GM12864 (cell line): ENCODE measurements at places on chromosomes 11 and 22.

GRCh38 chr22:31286360-31287255 is 5.7 kb downstream of the PIK3IP1 start:
- no peak for DNase-seq

- no peak for DNase-seq
Observed at GRCh38 chr11:129935723-129936122, 40.3 kb upstream of the NFRKB start.

- DNase-seq = no peak
Observed at GRCh38 chr11:32566517-32566916, 17.1 kb upstream of the EIF3M start.

DNA sequence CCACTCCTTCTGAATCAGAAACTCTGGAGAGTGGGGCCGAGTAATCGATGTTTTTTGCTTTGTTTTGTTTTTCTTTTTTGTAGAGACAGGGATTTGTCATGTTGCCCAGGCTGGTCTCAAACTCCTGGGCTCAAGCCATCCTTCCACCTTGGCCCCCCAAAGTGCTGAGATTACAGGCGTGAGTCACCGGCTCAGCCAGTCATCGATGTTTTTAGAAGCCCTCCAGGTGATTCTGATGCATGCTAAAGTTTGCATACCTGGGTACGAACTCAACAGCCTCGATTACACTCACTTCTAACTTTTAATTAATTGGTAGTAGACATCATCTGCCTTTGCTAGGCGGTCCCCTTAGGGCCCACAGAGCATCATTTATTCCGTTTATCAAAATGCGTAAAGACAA is 50.3 kb downstream of the C11orf71 start:
- DNase-seq = no peak

DNA sequence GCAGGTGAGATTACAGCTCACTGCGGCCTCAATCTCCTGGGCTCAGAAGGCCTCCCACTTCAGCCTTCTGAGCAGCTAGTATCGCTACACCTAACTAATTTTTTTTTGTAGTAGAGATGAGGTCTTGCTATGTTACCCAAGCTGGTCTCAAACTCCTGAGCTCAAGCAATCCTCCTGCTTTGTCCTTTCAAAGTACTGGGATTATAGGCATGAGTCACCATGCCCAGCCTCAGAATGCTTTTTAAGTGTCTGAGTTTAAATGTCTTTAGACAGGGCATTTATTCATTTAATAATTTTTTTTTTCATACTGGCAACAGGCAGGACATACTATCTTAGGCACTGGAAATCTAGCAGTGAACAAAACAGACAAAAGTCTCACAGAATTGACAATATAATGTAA is 27.7 kb downstream of the LRP4 start:
- DNase-seq = no peak

- no peak for DNase-seq
Observed at GRCh38 chr11:82733444-82734119, at the start of gene FAM181B. TSS of gene FAM181B (minus strand) at chr11:82733864. CDS start at chr11:82733729, 135 bp downstream.

DNA sequence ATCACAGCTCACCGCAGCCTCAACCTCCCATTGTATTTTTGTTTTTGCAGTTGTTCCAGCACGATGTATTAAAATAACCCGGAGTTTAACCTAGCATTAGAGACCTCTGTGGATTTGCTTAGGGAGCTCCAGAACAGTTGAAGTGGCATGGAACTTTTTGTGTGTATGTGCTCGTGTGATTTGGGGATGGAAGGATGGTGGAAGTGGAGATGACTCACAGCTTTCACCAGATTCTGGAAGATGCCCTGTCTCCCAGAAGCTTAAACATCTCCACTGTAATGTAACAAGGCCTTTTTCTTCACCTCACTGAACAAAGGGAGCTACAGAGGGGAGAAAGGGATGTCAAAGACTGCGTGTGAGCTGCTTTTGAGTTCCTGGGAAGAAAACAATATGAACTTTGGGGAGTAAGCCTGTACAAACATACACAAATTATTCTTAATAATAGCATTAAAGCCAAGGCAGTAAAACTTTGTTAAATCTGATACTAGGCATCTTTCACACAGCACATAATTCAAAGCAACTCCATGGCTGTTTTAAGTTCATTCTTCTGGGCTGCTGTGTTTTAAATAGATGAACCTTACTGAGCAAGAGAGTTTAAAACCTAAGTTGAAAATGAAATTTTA is 226.4 kb downstream of the ADAMTS15 start:
- no peak for DNase-seq

GRCh38 chr11:45390407-45390806 is 104.3 kb upstream of the SYT13 start:
- no peak for DNase-seq

DNA sequence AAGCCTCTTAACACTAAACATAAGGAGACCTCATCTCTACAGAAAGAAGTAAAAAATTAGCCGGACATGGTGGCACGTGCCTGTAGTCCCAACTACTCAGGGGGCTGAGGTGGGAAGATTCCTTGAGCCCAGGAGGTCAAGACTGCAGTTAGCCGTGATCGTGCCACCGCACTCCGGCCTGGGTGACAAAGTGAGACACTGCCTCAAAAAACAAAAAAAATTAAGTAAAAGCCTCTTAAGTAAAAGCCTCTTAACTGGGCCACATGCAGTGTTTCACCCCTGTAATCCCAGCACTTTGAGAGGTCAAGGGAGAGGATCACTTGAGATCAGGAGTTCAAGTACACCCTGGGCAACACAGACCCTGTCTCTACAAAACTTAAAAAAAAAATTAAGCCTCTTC is 25.7 kb downstream of the CELF1 start:
- DNase-seq = no peak

DNA sequence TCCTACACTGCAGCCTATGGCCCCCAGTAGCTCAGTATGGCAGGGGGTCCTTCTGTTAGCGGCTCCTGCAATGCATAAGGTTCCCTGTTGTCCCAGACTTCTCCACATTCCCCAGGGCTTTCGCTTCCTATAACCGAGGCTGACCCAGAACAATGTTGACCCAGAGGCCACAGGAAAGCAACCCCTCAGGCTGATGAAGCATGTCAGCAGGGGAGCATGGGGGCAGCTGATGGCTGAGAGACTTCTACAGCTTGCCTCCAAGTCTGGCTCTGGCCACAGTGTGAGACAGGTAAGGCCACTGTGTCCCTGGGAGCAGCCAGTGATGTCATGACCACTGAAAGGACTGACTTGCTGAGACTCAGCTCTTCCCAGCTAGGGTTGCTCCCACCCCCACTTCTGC is 12.5 kb upstream of the PPFIBP2 start:
- no peak for DNase-seq

GRCh38 chr22:47395481-47395880 is 633.0 kb downstream of the TBC1D22A start:
- no peak for DNase-seq

- no peak for DNase-seq
Observed at GRCh38 chr22:46580940-46581537, 39.1 kb upstream of the GRAMD4 start.

- DNase-seq = no peak
Observed at GRCh38 chr11:75583718-75584658, 21.9 kb downstream of the SERPINH1 start.

DNA sequence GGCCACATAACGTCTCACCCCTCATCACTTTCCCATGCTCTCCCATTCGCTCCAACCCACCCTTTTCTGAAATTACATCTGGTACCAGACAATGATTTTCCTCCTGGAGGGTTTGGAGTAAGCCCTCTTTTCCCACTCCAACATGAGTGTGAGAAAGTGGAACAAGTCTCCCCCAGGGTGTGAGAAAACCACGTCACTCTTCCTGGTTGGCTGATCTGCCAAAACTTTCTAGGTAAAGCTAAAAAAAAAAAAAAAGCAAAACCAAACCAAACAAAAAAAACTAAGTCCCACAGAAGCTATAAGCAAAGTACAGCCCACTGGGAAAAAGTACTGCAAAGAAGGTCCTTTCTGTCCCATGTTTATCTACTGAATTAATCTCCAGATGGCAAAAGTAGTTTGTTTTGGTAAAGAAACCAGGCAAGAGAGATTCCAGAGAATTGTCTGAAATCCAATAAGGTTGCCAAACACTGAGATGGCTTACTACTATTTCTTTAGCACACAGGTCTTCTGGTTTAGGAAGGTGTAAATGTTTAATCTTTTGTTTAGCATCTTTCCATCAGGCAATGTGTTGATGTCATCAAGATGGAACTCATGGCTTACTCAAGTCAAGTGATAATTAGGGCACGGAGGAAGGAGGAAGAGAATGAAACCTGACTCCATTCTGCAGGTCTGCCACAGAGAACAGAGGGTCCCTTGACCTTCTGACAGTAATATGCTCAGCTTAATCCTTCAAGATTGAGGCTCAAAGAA is 395.6 kb downstream of the LARGE1 start:
- DNase-seq = no peak

DNA sequence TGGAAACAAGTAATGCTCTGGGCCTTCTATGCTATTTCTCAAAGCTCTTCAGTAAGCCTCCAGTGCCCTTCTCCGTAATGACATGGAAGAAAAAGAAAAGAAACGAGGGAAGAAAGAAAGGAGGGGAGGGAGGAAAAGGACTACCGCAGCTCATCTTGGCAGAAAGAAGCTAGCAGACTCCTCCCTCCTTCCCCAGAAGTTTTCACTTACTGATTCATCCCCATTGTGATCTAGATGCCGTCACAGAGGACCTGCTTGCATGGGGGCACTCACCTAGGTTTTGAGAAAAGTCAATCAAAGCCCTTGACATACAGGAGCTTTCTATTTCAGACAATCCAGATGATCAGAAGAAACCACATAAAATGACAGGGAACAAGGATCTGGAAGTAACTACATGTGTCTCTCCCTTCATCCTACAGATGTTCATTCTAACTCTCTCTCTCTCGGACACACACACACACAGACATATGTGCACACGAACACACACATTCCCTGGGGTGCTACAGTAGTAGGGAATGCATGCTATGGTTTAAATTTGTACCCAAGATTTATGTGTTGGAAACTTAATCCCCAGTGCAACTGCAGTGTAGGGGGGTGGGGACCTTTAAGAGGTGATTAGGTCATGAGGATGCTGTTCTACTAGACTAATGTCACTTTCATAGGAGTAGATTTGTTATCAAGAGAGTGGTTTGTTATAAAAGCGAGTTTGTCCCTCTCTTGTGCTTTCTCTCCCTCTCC is 37.6 kb upstream of the RCN1 start:
- DNase-seq = no peak

DNA sequence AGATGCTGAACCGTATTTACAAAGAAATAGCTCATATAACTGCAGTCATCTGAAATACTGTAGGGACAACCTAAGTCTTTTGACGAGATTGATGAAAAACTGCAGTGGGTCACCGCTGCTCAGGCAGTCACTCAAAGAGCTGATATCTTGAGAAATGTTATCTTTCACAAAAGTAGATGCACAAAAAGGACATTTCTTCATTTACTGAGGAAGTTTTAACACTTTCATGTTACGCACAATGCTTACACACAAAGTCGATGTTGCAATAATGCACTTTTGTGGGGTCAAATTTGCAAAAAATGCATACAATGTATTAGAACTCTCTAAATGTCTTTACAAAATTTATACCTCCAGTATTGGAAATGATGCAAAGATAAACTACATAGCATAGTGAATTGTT is 16.2 kb upstream of the OR10V1 start:
- DNase-seq = no peak

- no peak for DNase-seq
Observed at GRCh38 chr11:70244698-70245097, 25.8 kb upstream of the PPFIA1 start.

- no peak for DNase-seq
Observed at GRCh38 chr11:1870721-1871466, 18.0 kb downstream of the LSP1 start.

GRCh38 chr11:87437844-87438223 is 400.1 kb downstream of the TMEM135 start:
- DNase-seq = no peak

DNA sequence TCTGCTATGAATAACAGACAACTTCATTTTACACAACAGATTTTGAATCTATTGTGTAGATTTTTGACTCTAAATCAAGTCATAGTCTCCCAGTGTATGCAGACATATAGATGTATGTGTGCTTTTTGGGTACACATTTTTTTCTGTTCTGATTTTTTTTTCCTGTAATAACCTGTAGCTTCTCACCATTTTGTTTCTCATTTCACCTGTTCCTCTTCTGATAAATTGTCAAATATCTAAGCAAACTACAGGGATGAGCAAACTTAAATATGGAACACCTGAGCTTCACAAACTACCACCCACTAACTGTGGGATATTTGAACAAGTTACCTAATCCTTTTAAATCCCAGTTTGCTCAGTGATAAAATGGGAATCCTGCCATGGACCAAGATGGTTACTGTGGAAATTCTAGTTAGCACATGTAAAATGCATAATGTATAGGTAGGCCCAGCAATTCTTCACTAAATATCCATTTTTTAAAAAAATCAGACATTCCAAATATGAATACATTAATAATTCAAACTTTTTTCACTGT is 15.7 kb downstream of the LGR4 start:
- DNase-seq = no peak

GRCh38 chr22:27460591-27461347 is 340.8 kb downstream of the MN1 start:
- DNase-seq = no peak

- no peak for DNase-seq
Observed at GRCh38 chr11:122229481-122230384, 113.7 kb upstream of the BLID start.

DNA sequence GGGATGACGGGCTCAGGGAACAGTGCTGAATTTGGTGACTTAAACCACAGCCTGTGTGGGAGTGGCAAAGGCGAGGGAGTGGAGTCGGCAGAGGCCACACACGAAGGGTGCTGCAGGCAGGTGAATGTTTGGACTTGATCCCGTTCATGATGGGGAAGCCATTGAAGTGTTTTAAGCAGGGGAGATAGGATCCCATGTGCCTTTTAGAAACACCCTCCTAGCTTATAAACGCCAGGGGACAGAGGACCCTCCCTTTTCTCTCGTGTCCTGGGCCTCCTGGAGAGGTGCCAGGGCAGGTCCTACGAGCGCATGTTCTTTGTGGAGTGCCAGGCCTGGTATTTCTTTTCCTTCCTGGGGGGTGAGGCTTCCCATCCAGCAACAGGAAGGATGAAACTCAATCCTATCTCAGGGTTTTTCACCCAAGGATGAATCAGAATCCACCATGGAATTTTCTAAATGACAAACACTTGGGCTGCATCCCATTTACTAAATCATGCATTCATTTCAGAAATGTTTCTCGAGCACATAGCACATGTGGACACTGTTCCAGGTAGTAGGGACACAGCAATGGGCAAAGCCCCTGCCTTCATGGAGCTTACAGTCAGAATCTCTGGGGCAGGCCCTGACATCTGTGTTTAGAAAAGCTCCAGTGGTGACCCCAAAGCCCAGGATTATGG is 59.6 kb downstream of the CHRDL2 start:
- DNase-seq = no peak

DNA sequence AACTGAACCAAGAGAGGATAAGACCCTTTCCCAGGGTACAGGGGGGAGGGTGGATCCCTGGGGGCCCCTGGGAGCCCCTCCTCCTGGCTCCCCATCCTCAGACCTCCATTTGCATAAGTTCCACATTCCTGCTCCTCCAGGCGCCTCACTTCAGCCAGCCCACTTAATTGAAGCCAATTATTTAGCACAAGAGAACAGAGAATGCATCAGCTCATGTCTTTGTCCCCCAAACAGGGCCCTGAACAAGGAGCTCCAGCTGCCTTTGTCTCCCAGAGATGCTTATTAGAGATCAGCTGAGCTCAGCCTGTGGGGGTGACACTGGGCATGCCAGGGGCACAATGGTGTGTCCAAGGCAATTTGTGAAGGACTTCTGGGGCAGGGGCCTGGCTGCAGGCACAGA is 89.9 kb upstream of the PRDM11 start:
- DNase-seq = no peak
